ENCODE measurements at places on chromosomes 5 and 9. TPM values are rescaled to one million over a fixed set of nuclear protein-coding genes. Genes with fewer than 3 reads are reported as not detected.

COL23A1 gene
- 1.7 TPM for polyA plus RNA-seq

ACOT12 gene
- not detected for polyA plus RNA-seq

ANGPTL2 gene
- polyA plus RNA-seq: 11.8 TPM

PCDHGB1 gene
- not detected for polyA plus RNA-seq

MARVELD2 gene
- polyA plus RNA-seq: 0.12 TPM

ERCC8 gene
- polyA plus RNA-seq: 4.3 TPM

HTR4 gene
- polyA plus RNA-seq: not detected

CCIN gene
- 0.03 TPM for polyA plus RNA-seq

IL5 gene
- polyA plus RNA-seq: not detected

PCDHB16 gene
- 0.19 TPM for polyA plus RNA-seq

LHX3 gene
- polyA plus RNA-seq: not detected

OGN gene
- polyA plus RNA-seq: 1.3 TPM

PLCXD3 gene
- 0.07 TPM for polyA plus RNA-seq

PPIC gene
- 7.1 TPM for polyA plus RNA-seq

IFNA21 gene
- not detected for polyA plus RNA-seq

CDO1 gene
- polyA plus RNA-seq: 2.0 TPM

SPINK6 gene
- polyA plus RNA-seq: not detected

FCN2 gene
- polyA plus RNA-seq: 0.38 TPM

IL13 gene
- polyA plus RNA-seq: not detected

OR1J2 gene
- not detected for polyA plus RNA-seq

BBLN gene
- 152 TPM for polyA plus RNA-seq

NOP16 gene
- 37.4 TPM for polyA plus RNA-seq

RANBP17 gene
- polyA plus RNA-seq: 0.74 TPM

ACSL6 gene
- polyA plus RNA-seq: 1.3 TPM

FAM200C gene
- 2.0 TPM for polyA plus RNA-seq

ORM2 gene
- 0.18 TPM for polyA plus RNA-seq

PCA3 gene
- not detected for polyA plus RNA-seq

ADRB2 gene
- polyA plus RNA-seq: 3.1 TPM

RMRP gene
- polyA plus RNA-seq: not detected

ZBTB43 gene
- polyA plus RNA-seq: 2.3 TPM

WNT8A gene
- polyA plus RNA-seq: 0.05 TPM

CORO2A gene
- 1.7 TPM for polyA plus RNA-seq
